Activated CD8-positive, alpha-beta T cell treated with anti-CD3 and anti-CD28 coated beads, Interleukin-2, amount 10 ng/mL, durations not matched to agents 7 days and 5 days (primary cell): ENCODE measurements at places on chromosomes 5 and 9.

GRCh38 chr9:81317939-81318338 is 371.4 kb downstream of the TLE1 start:
- H3K4me1 ChIP-seq, result no peaks in the 10 kb centered on the region
- no peaks in the 10 kb centered on the region for H3K27me3 ChIP-seq
- no peak overlapping the region for H3K4me3 ChIP-seq
- no peaks in the 10 kb centered on the region for H3K36me3 ChIP-seq

DNA sequence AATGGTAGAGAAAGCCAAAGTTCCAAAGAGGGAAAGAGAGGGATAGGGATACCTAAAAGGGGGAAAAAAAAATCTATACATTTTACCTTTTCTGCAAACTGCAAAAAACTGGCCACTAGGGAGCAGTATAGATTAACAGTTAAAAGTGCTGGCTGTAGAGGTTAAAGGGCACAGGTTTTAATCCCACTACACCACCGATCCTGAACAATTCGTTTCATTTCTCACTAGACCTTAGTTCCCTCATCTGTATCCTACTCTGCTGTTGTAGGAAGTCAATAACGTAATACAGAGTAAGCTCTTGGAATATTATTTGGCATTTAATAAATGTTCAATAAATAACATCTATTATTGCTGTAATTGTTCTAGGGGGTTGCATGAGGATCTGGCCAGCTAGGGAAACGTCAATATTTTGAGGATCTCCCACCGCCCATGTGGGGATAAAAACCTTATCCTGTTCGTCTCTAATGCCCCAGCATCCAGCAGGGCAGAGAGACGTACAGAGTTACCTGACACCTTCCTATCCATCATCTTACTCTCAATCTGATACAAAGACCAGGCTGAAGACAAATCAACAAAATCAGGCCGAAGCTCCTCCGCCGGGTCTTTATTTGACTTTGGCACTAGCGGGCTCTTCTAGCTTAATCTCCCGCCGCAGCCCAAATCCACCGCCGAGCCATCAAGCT is 757 bp downstream of the CDC26 start:
- H3K27me3 ChIP-seq, result no peaks in the 10 kb centered on the region
- no peak overlapping the region for H3K4me3 ChIP-seq
- H3K36me3 ChIP-seq, result peaks cover 38% of the 10 kb centered on the region
- peaks cover 14% of the 10 kb centered on the region for H3K4me1 ChIP-seq

- H3K4me1 ChIP-seq, result no peaks in the 10 kb centered on the region
- DNase-seq, result no peak
- no peaks in the 10 kb centered on the region for H3K36me3 ChIP-seq
- H3K27me3 ChIP-seq, result no peaks in the 10 kb centered on the region
Measured at GRCh38 chr5:21684992-21685391, 1168.2 kb downstream of the CDH12 start.

DNA sequence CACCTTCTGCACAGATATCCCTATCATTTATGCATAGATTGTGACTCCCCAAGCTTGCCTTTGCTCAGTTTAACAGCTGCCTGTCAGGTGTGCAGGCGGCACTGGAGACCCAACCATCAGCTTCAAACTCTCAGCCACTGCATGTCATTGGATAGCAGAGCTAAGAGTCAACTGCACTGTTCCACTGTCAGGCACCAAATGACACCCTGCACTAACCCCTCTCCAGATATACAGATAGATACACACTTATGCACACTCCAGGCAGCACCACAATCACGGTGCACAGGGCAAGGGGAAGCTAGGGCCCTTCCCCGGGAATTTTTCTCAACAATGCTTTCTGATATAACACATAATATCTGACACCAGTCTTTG is 142.3 kb downstream of the BNC2 start:
- H3K27ac ChIP-seq, result no peak overlapping the region
- peaks cover 3% of the 10 kb centered on the region for H3K4me1 ChIP-seq
- no peaks in the 10 kb centered on the region for H3K36me3 ChIP-seq
- no peak overlapping the region for H3K4me3 ChIP-seq

- no peaks in the 10 kb centered on the region for H3K36me3 ChIP-seq
- no peak for DNase-seq
- H3K4me1 ChIP-seq, result peaks cover 6% of the 10 kb centered on the region
- H3K27ac ChIP-seq, result no peak overlapping the region
- H3K27me3 ChIP-seq, result peaks cover 28% of the 10 kb centered on the region
Measured at GRCh38 chr5:141908796-141909195, 14.9 kb upstream of the DELE1 start.

GRCh38 chr9:77752554-77752953 is 104.4 kb upstream of the GNA14 start:
- H3K4me1 ChIP-seq, result peaks cover 7% of the 10 kb centered on the region
- peaks cover 2% of the 10 kb centered on the region for H3K36me3 ChIP-seq
- H3K27ac ChIP-seq, result no peak overlapping the region
- H3K27me3 ChIP-seq, result no peaks in the 10 kb centered on the region

GRCh38 chr9:5884191-5884590 is 6.5 kb upstream of the MLANA start:
- H3K36me3 ChIP-seq, result peaks cover 4% of the 10 kb centered on the region
- H3K4me1 ChIP-seq, result peaks cover 26% of the 10 kb centered on the region
- H3K4me3 ChIP-seq, result no peak overlapping the region
- DNase-seq, result no peak
- H3K27ac ChIP-seq, result no peak overlapping the region

GRCh38 chr5:44875661-44876605 is 67.2 kb downstream of the MRPS30 start:
- DNase-seq, result peak; percentile 41
- H3K4me3 ChIP-seq, result peak overlapping the region; percentile 1
- peaks cover 4% of the 10 kb centered on the region for H3K36me3 ChIP-seq

- no peak for DNase-seq
- H3K27ac ChIP-seq, result no peak overlapping the region
- H3K4me1 ChIP-seq, result peaks cover 13% of the 10 kb centered on the region
- no peak overlapping the region for H3K4me3 ChIP-seq
- no peaks in the 10 kb centered on the region for H3K27me3 ChIP-seq
Measured at GRCh38 chr9:76475686-76476085, 16.7 kb downstream of the GCNT1 start.
